ENCODE measurements at places on chromosomes 5 and 9.

DNA sequence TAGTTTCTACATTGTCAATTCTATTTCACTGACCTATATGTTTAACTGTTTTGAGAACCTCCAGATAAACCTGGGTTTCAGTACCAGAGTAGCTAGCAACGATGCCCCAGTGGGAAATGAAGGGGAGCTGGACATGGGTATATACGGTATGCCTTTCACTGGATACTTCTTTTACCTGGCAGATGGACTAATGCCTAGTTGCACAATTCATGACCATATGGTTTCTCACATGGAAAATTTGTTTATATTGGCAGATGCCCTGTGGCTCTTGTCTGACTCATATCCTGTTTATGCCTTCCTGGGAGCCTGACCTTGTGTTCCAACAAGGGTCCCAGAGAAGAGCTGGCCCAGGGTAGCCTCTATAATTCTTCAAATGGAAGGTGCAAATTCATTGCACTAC, 144.1 kb downstream of the MAT2B start:
- no peak for DNase-seq

DNA sequence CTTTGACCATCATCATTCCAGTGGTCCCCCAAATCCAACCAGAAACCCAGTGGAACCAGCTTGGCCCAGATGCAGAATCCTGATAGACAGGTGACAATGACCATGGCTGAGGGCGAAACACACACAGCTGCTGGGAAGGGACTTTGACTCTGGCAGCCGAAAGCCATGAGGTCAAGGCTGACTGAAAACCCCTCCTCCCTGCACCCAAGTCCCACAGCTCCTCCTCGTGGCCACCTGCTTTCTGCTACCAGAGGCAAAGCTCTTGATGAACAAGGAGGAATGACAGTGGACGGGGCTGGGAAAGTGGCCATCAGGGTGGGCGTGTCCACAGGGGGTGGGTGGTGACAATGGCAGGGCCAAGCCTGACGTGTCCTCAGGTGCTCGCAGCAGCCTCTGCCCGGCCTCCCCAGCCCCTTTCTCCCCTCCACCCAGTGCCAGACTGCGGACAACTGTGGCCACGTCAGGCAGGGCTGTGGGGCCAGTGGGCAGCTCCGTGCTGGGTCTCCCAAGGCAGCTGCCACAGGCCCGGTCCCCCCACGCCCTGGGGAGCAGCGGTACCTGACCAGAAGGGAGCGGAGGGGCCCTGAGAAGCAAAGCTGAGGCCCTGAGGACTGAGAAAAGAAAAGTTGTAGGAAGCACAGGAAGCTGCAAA, 30.8 kb upstream of the SARDH start:
- DNase-seq = no peak

DNA sequence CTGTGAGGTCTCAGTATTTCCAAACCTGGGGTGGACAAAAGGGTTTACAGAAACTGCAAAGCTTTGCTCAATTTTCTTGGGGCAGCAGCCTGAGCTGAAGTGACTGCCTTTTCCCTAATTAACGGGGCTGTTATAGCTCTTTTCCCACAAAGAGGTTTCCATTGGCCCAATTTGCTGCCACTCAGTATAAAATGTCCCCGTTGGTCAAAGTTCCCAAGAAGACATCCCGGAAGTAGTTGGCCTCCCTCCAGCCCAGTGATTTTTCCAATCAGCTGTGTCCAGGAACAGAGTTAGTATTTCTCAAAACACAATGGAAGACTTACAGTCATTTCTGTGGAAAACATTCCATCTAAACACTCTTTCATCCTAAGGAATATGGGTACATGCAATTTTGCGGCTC, 643.6 kb downstream of the ACTL7B start:
- DNase-seq = no peak

GRCh38 chr9:120616966-120617935, 37.3 kb upstream of the CDK5RAP2 start:
- no peak for DNase-seq
